IPS-NIHi11 (cell line): ENCODE measurements at places on chromosomes 16 and 17.

DNA sequence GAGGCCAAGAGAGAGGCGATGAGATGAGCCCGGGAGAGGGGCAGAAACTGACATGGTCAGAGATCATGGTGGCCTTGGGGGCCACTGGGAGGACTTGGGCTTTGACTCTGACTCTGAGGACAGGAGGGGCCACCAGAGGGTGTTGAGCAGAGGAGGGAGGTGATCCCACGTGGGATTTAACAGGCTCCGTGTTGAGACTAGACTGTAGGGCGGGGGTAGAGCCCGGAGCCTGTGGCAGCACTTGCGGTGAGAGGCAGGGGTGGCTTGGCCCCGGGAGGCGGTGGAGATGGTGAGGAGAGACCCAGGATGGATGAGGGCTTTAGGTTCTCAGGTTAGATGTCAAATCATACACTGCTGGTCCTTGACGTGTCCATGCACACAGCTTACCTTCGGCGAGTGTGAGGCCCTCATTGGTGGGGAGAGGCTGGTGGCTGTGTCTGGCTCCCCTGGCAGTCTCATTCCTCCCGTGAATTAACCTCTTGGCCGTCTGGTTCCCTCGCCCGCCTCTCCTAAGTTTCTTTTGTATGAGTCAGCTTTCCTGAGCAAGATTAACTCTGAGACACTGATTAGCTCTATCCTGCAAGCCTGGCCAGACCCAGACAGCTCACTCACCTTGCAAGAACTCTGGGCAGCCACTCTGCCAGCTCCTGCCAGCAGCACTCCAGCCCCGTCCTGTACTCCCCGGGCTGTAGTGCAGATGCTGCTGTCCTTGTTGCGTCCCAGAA lies 39.7 kb downstream of the VPS35L start:
- DNase-seq = peak; percentile 20

GRCh38 chr17:50221266-50221863 lies 19.9 kb upstream of the COL1A1 start:
- no peak for DNase-seq

- DNase-seq = peak; percentile 21
Observed at GRCh38 chr17:16100737-16101400, 101.2 kb downstream of the TTC19 start.

- DNase-seq = peak; percentile 76
Observed at GRCh38 chr17:50468304-50469207, at the start of gene CHAD. Gene CHAD (minus strand): TSS chr17:50468880. CDS start chr17:50468813, 67 bp downstream.

- DNase-seq = no peak
Observed at GRCh38 chr16:15979801-15980200, 30.4 kb downstream of the ABCC1 start.

DNA sequence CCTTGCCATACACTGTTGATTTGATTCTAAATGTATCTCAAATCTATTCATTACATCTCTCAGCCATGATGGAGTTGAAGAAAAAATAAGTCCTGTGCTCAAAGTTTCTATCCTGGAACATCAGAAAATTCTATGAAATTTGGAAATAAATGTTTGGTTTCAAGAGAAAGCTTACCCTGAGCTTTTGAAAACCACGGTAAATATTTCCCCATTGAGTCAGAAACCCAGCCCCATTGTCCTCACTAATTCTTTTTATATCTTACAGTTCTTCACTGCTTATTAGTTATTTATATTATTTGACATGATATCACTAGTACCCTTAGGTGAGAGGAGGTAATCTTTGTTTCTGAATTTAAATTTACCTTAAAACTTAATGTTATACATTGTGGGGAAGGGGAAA lies 128.5 kb downstream of the MRTFB start:
- DNase-seq = no peak

DNA sequence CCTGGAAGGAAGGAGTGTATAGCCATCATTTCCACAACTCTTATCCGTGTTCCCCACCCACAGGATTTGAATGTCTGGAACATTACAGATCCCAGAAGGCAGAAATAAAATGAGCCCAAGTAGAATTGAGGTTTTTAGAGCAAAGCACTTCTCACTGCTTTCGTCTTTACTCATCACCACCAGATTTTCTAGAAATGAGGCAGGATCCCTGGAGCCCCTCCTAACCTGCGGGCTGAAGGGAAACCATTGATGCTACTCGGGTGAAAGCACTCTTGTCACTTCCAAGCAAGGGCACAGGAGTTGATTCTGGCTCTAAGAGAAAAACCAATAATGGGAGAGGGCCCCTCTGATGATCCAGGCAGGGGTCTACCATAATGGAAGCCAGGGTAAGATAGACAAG lies 2.8 kb upstream of the ALDOC start:
- DNase-seq = no peak

DNA sequence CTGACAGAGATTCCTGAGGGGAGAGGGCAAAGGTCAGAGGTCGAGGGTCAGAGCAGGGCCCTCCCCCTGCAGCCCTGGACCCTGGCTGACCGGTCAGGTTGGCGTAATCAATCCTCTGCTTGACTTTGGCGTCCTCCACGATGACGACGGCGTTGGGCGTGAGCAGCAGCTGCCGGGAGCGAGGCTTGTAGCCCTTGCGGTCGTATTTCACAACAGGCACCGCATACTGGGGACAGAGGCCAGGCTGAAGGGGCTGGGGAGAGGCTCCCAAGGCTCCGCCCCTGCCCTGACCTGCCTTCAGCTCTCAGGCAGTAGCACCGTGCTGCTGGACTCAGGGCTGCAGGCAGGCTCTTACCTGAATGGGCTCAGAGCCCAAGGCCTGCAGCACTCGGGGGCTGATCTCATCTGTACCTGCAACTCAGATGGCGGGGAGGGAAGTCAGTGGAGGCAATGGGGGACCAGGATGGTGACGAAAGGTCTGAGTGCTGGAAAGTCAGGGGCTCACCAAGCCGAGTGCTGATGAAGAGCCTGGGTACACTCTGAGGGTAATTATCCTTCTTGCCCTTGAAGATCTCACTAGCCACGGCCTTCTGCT lies 12.0 kb upstream of the CRK start:
- DNase-seq = no peak

DNA sequence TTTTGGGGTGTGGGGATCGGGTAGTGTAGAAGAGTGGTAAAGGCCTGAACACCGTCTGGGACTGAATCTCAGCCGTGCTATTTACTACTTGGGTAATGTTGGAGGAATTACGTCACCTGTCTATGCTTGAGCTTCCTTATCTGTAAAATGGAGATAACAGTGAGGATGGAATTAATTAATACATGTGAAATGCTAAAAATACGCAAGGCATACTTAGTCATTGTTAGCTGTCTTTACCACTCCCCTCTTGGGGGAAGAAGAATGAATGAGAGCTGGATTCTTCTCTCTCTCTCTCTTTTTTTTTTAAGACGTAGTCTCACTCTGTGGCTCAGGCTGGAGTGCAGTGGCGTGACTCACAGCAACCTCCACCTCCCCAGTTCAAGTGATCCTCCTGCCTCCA lies 41.1 kb upstream of the TANGO6 start:
- DNase-seq = no peak

DNA sequence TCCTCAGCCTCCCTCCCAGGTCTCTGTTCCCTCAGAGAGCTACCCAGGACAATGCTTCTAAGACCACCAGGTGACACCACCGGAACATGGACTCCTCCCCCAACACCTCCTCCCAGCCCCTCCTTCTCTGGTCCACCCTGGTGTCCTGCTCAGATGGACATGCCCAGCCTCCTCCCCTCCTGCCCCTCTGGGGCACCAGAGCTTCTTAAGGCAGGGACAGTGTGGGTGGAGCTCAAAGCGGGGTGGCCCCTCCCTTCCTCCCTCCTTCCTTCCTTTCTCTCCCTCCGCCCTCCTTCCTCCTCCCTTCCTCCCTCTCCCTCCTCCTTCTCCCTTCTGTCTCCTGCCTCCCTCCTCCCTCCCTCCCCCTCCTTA lies 22.7 kb downstream of the TRPV3 start:
- peak; percentile 63 for DNase-seq

DNA sequence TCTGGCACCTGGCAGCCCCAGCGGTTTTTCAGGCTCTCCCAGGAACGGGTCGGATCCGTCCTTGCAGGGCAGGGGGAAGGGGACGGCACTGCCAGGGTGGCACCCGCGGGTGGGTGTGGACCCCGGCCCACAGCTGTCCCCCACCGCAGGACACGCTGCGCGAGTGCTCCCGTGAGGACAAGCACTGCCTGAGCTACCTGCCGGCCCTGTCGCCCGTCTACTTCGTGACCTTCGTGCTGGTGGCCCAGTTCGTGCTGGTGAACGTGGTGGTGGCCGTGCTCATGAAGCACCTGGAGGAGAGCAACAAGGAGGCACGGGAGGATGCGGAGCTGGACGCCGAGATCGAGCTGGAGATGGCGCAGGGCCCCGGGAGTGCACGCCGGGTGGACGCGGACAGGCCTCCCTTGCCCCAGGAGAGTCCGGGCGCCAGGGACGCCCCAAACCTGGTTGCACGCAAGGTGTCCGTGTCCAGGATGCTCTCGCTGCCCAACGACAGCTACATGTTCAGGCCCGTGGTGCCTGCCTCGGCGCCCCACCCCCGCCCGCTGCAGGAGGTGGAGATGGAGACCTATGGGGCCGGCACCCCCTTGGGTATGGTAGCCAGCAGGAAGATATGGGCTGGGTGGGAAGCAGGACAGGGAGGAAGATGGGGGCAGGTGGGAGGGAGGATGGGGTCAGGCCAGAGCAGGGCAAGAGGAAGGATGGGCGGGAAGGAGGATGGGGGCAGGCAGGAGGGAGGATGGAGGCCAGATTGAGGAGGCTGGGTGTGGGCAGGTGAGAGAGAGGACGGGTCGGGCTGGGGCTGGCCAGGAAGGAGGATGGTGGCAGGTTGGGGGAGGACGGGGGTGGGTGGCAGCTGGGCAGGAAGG lies 6.8 kb downstream of the TPSG1 start:
- no peak for DNase-seq

DNA sequence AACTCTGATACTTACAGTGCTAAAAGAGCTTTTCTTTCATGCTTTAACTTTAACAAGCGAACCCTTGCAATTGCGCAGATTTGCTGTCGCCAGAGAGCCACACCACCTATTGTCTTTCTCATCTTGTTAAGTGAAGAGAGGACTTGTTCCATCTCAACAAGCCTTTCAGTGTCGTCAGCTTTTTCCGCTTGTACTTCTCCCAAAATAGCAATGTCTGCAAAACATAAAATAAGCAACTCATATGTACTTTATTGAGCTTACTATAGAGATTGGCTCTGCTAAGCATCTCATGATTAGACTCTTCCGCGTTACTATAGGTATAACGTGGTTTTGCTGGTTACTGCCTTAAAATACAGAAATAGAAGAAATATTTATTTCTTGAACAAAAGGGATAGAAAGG lies 51.9 kb downstream of the ABCA8 start:
- DNase-seq = no peak

DNA sequence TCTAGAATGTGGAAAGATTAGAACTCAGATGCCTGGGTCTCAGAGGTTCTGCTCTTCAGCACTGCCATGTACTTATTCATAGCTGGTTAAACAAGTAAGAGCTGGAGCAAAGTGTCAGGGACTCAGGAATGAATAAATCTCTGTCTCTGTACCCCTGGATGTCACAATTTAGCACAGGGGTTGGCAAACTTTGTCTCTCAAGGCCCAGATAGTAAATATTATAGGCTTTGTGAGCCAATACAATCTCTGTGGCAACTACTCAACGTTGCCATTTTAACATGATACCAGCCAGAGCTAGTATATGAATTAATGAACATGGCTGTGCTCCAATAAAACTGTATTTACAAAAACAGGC lies 220.3 kb upstream of the MON1B start:
- DNase-seq = no peak

DNA sequence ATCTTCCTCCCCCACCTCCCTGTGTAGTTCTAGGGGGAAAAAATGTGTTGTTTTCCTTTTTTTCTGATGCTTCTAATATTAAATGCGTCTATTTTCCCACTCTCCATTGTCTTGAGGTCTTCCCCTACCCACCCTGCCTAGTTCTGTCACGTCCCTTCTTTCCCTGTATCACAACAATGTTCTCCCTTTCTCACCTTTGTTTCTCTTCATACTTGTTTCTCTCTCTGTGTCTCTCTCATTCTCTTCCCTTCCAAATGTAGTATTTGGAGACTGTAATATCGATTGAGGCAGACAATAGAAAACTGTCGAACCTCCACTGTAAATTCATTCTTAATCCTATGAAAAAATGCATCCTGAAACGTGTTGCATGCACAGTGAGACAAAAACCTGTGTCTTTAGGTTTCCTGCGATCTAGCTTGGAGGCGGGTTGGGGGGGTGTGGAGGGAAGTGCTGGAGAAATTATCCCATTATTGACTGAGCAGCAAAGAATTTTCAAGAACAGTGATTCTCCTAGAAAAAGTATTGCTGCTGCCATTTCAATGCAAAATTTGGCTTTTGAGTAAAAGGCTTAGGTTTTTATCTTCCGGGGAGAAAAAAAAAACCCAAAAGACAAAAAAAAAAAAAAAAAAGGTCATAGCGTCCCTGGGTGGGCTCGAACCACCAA lies 1.3 kb upstream of the PSMB3 start:
- no peak for DNase-seq

DNA sequence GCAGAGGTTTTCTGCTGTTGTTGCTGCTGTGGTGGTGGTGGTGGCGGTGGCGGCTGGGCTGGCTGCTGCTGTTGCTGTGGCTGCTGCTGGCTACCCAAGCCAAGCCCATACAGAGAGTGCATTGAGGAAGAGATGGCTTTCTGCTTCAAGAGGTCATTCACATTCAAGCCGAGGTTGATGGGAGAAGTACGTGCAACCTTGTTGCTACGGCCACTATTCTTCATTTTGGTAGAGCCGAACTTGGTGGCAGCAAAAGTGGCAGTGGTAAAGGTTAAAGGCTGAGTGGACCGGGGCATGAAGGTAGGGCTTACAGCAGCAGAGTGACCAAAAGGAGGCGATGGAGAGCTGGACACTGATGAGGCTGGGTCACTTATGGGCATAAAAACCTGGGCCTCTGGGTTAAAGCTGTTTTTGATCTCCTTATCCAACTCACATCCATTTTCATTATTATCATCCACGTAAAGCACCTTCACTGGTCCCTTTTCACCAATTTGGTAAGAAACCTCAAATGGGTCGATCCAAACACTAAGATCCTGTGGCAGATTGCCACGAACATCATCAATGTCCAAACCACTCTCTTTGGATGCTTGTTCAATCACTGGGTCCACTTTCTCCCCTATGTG lies 2.8 kb downstream of the TOB1 start:
- peak; percentile 39 for DNase-seq

DNA sequence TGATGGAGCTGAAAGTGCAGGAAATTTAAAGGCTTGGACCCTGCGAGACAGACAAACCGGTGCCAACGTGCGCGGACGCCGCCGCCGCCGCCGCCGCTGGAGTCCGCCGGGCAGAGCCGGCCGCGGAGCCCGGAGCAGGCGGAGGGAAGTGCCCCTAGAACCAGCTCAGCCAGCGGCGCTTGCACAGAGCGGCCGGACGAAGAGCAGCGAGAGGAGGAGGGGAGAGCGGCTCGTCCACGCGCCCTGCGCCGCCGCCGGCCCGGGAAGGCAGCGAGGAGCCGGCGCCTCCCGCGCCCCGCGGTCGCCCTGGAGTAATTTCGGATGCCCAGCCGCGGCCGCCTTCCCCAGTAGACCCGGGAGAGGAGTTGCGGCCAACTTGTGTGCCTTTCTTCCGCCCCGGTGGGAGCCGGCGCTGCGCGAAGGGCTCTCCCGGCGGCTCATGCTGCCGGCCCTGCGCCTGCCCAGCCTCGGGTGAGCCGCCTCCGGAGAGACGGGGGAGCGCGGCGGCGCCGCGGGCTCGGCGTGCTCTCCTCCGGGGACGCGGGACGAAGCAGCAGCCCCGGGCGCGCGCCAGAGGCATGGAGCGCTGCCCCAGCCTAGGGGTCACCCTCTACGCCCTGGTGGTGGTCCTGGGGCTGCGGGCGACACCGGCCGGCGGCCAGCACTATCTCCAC lies at the start of gene NOG:
TSS of gene NOG (plus strand) at position 54 of the 674 bp plus-strand sequence. CDS start at position 579, 525 bp downstream.
- DNase-seq = peak; percentile 64

GRCh38 chr17:37609170-37610040 lies at the start of gene SYNRG:
Gene SYNRG (minus strand): TSS chr17:37609418. CDS start chr17:37609355, 63 bp downstream.
- DNase-seq = peak; percentile 99
